Left renal cortex interstitium (tissue), 4 donors: ENCODE measurements at places on chromosomes 3 and 15. TPM values are rescaled to one million over a fixed set of nuclear protein-coding genes. Genes with fewer than 3 reads are reported as not detected.

The MST1R gene
- 1.4 TPM for polyA plus RNA-seq

The REC114 gene
- not detected for polyA plus RNA-seq

The IQCB1 gene
- polyA plus RNA-seq = 40.7 TPM

The ZNF501 gene
- polyA plus RNA-seq = 11.5 TPM

The SLC6A11 gene
- 0.05 TPM for polyA plus RNA-seq

The HTD2 gene
- 15.0 TPM for polyA plus RNA-seq

The ARPIN gene
- 30.9 TPM for polyA plus RNA-seq

The HDAC11 gene
- 22.4 TPM for polyA plus RNA-seq

The CACNA1D gene
- polyA plus RNA-seq = 10.8 TPM

The TMEM158 gene
- polyA plus RNA-seq = 12.5 TPM

The CTXND1 gene
- 9.1 TPM for polyA plus RNA-seq

The SELENOS gene
- polyA plus RNA-seq = 64.3 TPM

The MNS1 gene
- polyA plus RNA-seq = 27.1 TPM

The KNG1 gene
- polyA plus RNA-seq = 138 TPM

The AADACL2 gene
- polyA plus RNA-seq = not detected

The EXOSC7 gene
- polyA plus RNA-seq = 54.4 TPM

The TM6SF1 gene
- polyA plus RNA-seq = 1.9 TPM

The PRSS50 gene
- 1.4 TPM for polyA plus RNA-seq

The C2CD4A gene
- polyA plus RNA-seq = 0.29 TPM

The ACP3 gene
- polyA plus RNA-seq = 74.0 TPM

The DAZL gene
- not detected for polyA plus RNA-seq

The HRG gene
- 2.9 TPM for polyA plus RNA-seq

The AQP9 gene
- polyA plus RNA-seq = 0.14 TPM

The MED12L gene
- polyA plus RNA-seq = 3.0 TPM

The THOC7 gene
- 66.4 TPM for polyA plus RNA-seq

The XXYLT1 gene
- polyA plus RNA-seq = 36.9 TPM

The TCF12 gene
- 173 TPM for polyA plus RNA-seq

The SLC15A2 gene
- polyA plus RNA-seq = 13.7 TPM

The PLA2G4B gene
- polyA plus RNA-seq = 17.4 TPM

The ASTE1 gene
- 13.3 TPM for polyA plus RNA-seq

The SV2B gene
- 0.99 TPM for polyA plus RNA-seq

The IFT57 gene
- polyA plus RNA-seq = 101 TPM

The CPN2 gene
- 0.49 TPM for polyA plus RNA-seq

The CLN6 gene
- polyA plus RNA-seq = 31.7 TPM

The ADGRG7 gene
- polyA plus RNA-seq = 0.05 TPM

The TMEM108 gene
- polyA plus RNA-seq = 2.1 TPM

The CPNE9 gene
- polyA plus RNA-seq = 0.14 TPM

The P2RY13 gene
- 1.2 TPM for polyA plus RNA-seq

The RTP4 gene
- polyA plus RNA-seq = 0.81 TPM

The SCG3 gene
- polyA plus RNA-seq = 0.10 TPM

The GPR160 gene
- 33.0 TPM for polyA plus RNA-seq
